GM23248 (cell line): ENCODE measurements at places on chromosomes 3 and 15.

DNA sequence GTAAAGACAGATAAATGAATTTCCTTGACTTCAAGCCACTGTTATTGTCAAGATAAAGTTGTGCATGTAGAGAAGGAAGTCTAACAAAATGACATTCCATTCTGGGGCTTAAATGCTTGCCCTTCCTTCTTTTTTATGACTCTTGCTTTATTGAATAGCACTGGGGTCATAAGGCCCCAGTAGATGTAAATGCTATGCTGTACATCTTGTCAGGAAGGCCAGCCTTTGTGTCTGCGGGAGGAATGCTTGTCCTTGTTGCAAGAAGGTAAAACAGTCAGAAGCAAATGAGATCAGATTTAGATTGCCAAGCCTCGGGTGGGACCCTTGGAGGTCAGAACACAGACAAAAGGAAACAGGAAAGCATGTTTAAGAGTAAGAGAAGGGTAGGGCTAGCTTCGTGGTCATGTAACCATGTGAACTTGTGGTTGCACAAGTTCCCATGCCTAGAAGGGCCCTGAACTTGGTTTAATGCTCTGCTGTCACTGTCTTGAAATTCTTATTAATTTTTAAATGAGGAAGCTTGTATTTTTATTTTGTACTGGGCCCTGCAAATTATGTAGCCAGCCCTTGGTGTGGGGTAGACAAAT, 81.5 kb downstream of the PPM1L start:
- DNase-seq, result no peak

DNA sequence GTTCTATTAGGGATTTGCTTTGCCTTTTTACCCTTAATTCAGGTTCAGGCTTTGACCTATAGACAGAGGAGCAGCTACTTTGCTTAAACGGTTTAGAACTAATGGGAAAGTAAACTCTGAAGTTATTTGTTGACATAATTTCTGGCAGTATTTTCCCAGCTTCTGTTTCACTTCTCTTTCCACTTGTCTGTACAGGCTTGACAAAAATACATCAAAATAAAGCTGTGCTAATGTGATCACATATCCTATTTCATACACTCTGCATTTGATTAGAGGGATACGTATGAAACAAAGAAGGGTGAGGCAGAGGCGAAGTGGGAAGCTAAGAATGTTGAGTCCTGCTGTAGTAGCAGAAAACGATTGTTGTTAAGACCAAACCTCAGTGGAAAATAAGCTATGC, 389.1 kb upstream of the RARB start:
- DNase-seq, result no peak

DNA sequence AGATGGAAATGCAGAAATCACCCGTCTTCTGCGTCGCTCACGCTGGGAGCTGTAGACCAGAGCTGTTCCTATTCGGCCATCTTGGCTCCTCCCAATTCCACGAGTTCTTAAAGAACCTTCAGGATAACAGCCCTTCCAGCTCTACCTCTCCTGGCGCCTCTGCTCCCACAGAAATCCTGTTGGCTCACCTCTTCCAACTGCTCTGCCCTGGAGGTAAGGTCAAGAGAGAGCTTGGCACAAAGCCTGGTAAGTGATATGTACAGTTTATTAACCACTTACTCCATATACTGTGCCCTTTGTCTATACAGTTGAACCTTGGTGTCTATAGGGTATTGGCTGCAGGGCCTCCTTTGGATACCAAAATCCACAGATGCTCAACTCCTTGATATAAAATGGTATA, 17.8 kb upstream of the FGF12 start:
- no peak for DNase-seq

- DNase-seq, result no peak
Observed at GRCh38 chr3:46222435-46223161, 14.5 kb upstream of the CCR1 start.
